Activated CD8-positive, alpha-beta memory T cell treated with anti-CD3 and anti-CD28 coated beads for 1 hour (primary cell): ENCODE measurements at places on chromosomes 7 and 10.

- no peak for DNase-seq
These were observed 70.0 kb downstream of the KLF6 start for GRCh38 chr10:3714967-3715366.

GRCh38 chr10:58773944-58774343 is 261.3 kb downstream of the BICC1 start:
- DNase-seq = no peak

DNA sequence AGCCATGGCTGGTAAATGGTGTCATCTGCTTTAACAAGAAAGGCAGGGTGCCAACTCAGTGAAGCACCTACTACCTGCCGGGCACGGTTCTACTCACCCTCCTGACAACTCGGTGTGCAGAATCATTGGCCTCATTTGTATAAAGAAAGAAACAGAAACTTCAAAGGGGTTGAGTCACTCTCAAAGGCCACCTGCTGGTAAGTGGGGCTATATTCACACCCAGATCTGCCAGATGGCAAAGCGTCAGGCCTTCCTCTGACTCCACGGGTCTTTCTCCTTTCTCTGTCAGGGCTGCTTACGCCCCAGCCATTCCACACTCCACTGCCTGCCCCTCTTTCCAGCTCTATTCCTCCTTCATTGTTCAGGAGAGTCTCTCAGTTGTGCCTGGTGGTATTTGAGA is 309.2 kb downstream of the GFRA1 start:
- no peak for DNase-seq

GRCh38 chr7:5348134-5349004 is 65.6 kb downstream of the SLC29A4 start:
- no peak for DNase-seq

- no peak for DNase-seq
These were observed 4.1 kb downstream of the LZTS2 start for GRCh38 chr10:101003639-101004206.
